CD4-positive, CD25-positive, alpha-beta regulatory T cell (primary cell): ENCODE measurements at places on chromosomes 7 and 10.

- no peak for DNase-seq
Measured at GRCh38 chr7:123003539-123004126, 8.1 kb upstream of the TAS2R16 start.

DNA sequence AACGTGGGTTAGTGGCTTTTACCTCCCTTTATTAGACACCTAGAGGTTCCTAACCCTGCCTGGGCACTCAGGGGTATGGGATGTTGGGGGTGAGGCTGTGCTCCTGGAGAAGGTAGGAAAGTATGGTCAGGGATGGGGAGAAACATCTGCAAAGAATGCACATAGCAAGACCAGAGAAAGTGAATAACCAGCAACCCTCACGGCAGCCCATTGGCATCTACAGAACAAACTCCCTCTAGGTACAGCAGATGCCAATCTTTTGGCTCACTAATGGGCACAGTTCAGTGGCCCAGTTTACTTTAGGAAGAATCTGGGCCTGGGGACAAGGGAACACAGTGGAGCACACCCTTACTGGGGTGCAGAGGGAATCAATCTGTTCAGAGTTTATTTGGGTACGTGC, 143.9 kb downstream of the JAZF1 start:
- DNase-seq, result no peak

- no peak for DNase-seq
Measured at GRCh38 chr7:110764852-110765251, 326.1 kb upstream of the LRRN3 start.

- no peak for DNase-seq
Measured at GRCh38 chr7:104064969-104065387, 75.5 kb upstream of the RELN start.

- no peak for DNase-seq
Measured at GRCh38 chr10:113104047-113104446, 154.0 kb downstream of the TCF7L2 start.

DNA sequence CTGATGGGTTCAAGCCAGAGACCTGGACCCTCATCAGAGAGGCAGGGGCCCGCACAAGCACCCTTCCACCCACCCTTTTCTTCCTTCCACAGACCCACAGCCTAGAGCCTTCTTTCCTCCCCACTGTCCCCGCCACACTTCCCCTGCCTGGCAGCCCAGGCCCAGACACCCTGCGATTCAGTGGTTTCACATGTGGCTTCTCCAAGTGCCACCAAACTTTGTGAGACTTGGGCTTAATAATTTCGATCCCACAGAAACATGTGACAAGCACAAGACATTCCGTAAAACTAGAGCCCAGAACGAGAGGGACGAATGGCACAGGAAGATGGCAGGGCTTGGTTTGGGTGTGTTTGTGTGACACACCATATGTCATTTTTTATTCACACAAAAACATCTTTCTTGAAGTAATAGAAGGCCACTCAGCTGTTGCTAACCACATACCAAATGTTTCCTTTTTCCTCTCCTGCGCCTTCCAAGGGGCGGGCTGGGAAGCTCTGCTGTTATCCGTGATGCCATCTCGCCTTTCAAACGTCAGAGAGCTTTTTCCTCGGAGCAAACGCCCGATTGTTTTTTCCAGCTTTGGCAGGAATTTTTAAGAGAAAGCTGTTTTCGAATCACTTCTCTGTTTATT, 162.9 kb downstream of the GRK5 start:
- no peak for DNase-seq

DNA sequence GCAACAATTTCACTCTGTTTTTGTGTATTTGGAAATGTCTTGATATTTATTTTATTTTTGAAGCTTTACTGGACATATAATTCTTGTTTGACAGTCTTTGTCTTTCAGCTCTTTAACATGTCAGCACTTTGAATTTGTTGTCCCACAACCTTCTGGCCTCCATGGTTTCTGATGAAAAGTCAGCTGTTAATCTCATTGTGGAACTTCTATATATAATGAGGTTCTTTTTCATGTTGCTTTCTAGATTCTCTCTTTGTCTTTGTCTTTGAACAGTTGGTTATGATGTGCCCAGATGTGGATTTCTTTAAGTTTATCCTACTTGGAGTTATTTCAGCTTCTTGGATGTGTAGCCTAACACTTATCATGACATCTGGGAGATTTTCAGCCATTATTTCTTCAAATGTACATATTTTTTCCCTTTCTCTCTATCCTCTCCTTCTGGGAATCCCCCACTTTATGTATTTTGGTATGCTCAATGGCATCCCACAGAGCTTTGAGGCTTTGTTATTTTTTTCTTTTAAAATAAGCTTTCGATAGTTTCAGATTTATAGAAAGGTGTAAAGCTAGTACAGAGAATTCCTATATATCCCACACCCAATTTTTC, 9.5 kb upstream of the LMTK2 start:
- DNase-seq, result no peak

DNA sequence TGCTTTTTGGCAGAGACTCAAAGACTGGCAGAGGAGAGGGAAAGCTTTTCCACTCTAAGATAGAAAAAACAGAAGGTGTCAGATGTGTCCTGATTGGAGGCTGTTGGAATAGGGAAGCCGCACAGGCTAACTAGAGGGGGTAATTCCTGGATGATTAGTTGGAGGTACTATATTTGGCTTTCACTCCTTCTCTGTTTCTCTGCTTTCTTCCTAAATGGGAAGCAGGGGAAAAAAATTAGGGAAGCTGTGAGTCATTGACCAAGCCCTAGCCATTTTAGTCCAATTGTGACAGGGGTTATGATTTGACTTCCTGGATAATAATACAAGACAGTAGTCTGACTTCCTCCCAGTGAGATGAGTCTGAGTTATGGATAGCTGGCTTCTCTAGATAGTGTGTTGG, 475.2 kb upstream of the CELF2 start:
- DNase-seq, result no peak

GRCh38 chr10:101330631-101331225, 23.2 kb upstream of the BTRC start:
- DNase-seq, result no peak

- DNase-seq, result no peak
Measured at GRCh38 chr10:30396293-30396692, 37.7 kb upstream of the MAP3K8 start.

DNA sequence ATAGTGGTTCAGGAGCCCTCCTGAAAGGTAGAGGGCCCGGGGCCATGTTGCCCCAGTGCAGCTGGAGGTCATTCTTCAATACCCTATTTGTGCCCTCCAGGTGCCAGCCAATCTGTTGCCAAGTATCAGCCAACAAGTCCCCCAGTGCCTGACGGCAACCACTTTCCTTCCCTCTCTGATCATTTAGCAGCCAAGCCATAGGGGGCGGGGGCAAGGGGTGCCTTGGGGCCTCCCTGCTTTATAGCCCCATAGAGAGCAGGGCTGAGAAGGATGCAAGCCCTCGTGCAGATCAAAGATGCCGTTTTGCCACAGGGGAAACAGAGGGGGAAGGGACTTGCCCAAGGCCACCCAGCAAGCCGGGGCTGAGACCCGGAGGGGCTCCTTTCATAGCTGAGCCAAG, 149.0 kb upstream of the CHST15 start:
- DNase-seq, result no peak

GRCh38 chr10:3192856-3193635, 20.5 kb upstream of the PITRM1 start:
- peak; percentile 13 for DNase-seq

- DNase-seq, result no peak
Measured at GRCh38 chr7:40506158-40506557, 371.4 kb downstream of the SUGCT start.

GRCh38 chr7:44569959-44570358, 3.7 kb downstream of the DDX56 start:
- DNase-seq, result no peak

DNA sequence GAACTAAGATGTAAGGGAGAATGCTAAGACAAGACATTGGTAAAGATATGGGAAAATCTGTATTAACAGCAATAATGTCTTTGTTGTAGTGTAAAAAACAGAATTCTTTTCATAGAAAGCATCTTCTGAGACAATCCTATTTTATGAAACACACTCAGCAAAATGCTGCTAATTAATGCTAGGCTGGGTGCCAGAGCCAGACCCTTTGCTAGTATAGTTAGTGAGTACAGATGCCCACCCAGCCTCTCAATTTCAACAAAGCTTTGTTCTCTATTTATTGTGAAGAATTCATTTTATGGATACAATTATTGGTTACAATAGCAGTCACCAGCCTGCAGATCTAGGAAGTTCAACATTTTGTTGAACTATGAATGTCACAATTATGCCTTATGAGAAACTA, 131.0 kb downstream of the SEM1 start:
- no peak for DNase-seq

GRCh38 chr10:58444876-58445275, 59.7 kb downstream of the TFAM start:
- no peak for DNase-seq

DNA sequence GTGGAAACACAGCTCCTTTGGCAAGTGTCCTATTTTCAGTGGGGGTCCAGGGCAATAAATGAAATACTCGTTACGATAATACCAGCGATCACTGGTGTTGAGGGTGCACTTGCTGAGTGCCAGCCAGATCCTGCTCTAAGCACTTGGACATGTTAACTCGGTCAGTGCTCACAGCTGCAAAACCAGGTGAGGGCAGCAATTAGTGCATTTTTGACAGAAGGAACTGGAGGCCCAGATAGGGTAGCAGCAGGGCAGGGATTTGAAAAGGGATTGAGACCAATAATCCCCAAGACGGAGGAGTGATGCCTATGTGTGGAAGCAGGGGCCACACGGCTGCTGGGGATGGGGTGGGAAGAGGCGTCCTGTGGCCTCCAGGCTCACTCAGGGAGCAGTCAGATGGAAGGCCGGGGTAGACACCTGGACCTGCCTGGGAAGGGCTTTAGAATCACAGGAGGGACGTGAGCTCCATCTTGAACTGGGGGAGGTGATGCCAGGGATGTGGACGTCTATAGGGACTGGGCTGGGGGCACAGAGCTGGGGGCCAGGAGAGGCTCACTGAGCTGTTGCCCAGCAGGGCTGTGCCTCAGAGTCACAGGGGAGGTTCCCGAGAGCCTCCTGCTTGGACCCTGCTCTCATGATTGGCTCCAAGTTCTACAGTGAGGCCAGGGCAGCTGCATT, 14.3 kb downstream of the PTPRE start:
- DNase-seq, result no peak

DNA sequence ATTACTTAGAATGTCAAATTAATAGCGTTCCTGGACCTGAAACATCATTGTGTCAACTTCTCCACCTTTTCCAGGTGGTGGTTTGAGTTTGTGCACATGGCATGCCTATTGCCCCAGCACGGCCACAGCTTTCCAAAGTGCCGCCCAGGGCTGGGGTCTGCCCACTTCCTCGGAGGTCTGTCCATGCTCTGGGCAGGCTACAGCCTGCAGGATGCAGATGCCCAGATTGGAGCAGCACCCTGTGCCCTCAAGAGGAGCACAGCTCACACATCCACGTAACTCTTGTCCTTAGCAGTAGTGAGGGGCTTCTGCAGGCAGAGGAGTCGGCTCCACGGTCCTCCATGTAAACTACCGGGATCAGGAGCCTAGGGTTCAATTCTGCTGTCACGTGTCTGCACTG, 238.6 kb downstream of the EBF3 start:
- DNase-seq, result no peak

DNA sequence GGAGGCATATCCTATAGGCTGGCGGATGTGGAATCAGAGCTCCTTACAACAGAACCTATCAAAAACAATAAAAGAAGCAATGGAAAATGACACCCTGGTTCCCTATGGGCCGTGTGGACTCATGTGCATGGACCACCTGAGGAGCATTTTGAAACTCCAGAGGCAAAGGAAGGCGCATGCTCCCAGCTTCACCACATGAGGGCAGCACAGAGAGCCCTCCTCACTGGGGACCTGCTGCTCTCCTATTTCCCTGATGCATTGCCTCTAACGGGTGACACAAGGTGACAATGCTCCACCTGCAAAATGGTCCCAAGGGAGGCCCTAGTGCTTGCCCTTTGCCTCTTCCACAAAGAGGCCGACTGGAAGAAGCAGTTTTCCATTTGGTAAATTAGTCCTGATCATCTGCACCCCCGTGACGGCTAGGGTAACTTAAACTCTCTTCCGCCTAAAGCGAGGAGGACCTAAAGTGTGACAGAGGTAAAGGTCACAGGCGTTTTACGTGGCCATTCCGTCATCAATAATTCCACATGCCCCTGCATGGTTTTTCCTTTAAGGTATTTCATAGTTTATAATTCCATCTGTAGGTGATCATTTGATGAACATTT, 67.7 kb downstream of the GPAM start:
- peak; percentile 18 for DNase-seq
